Activated CD4-positive, CD25-positive, alpha-beta regulatory T cell treated with anti-CD3 and anti-CD28 coated beads, Interleukin-2, amount 50 U/mL, for 24 hours (primary cell): ENCODE measurements at places on chromosomes 1 and 21.

- ATAC-seq = no peak
These were observed 1.9 kb downstream of the OR14A16 start for GRCh38 chr1:247822060-247822459.

DNA sequence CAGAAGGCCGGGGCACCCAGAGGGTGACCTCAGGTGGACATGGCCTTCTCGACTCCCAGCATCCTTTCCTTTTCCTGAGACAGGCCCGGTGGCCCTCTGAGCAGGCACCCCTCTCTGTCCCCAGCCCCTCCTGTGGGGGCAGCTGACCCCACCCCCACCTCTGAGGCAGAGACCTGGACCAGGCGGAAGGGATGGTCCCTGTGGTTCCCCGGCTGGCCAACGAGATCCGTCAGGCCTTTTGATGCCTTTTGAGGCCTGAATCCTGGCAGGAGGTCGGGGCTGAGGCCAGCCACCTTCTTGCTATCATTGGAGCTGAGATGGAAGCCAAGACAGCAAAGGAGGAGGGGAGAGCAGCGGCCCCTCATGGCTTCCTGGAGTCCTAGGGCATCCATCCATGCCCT is 50.2 kb upstream of the ACTRT2 start:
- no peak for ATAC-seq

DNA sequence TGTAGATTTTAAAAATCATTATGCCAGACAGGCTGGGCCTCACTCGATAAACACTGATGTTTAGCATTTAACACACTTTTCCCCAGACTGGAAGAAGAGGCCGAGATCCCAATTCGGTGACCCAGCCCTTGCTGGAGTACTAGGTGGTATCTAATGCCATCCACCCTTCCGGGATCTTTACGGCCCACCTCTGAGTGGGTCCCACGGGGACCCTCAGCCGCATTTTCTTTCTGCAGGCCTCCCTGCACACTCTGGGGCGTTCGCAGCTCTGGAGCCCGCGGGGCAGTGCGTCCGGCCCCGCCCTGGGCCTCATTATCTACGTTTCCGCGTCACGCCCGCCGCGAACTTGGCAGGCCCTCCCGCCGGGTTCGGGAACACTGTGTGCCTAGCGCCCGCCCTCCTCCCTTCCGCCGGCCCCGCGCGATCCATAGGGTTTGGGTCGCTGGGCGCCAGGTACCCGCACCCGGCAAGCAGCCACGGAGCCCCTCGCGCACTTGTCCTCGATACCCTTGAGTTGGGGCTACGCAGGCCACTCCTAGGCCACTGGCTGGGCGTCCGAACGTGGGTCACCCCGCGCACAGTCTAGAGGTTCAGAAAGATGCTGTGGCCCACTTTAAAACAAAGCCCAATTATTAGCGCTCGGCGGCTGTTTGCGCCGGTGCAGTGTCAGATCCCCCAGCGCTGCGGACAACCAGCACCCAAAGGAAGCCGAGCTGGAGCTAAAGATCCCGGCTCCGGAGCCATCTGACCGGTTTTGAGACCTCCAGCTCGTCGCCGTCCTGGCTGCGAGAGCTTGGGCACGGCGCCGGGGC is 950 bp upstream of the EVA1C start:
- ATAC-seq = peak; percentile 65

DNA sequence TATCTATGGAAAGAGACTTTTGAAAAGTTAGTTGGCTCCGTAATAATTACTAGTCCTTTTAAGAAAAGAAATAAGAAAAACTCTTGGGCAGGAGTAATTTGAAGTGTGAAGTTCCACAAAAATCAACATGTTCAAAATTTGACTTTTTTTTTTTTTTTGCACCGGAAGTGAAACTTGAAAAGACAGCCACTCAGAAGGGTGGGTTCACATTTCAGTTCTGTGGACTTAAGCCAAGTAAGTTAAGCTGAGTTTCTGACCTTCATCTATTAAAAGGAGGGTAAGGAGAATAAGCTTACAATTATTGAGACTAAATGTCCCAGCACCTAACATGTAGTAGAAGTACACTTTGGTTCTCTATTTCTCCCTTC is 11.0 kb downstream of the RO60 start:
- ATAC-seq = no peak

GRCh38 chr1:3426956-3427535 is 27.4 kb upstream of the ARHGEF16 start:
- ATAC-seq = no peak

GRCh38 chr21:33949516-33950430 is 34.2 kb upstream of the ATP5PO start:
- ATAC-seq = peak; percentile 41

GRCh38 chr1:203296460-203297073 is 8.8 kb upstream of the BTG2 start:
- ATAC-seq = no peak

DNA sequence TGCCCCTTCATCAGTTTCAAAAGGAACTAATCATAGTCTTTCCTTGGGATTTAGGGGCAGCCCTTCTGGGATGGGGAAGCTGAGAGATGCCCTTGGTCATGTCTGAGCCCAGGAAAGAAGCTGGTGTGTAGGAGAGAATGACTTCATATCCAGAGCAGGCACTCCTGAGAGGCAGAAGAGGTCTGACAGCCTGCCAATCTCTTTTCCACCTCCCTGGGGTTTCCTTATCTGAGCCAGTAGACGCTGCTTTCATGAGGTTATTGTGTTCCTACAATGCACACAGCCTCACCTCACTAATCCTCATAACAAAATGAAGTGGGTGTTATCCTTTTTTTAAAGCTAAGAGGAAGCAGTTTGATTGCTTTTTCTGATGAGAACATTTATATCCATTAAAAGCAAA is 14.1 kb downstream of the ROR1 start:
- no peak for ATAC-seq

GRCh38 chr1:50969611-50970508 is at the start of gene CDKN2C:
Gene CDKN2C (plus strand): TSS chr1:50970245. CDS start chr1:50970369, 124 bp downstream.
- peak; percentile 34 for ATAC-seq

DNA sequence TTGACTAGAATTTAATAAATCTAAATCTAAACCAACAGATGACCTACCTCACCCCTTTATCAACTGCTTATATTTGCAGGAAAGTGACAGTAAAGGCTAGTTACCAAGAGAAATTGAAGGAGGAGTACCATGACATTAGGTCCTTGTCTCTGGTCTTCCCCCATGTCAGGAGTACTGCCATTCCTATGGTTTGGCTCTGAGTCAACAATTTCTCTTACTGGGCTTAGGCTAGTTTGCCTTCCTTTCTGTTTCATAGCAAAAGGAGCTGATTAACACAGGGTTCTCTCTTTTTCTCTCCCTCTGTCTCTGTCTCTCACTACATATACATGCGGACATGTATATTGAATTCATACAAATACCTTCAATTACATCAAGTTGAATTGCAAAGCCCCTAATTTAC is 579.9 kb downstream of the DPYD start:
- no peak for ATAC-seq

- ATAC-seq = peak; percentile 30
These were observed 56.9 kb downstream of the SLC45A1 start for GRCh38 chr1:8374812-8375211.

DNA sequence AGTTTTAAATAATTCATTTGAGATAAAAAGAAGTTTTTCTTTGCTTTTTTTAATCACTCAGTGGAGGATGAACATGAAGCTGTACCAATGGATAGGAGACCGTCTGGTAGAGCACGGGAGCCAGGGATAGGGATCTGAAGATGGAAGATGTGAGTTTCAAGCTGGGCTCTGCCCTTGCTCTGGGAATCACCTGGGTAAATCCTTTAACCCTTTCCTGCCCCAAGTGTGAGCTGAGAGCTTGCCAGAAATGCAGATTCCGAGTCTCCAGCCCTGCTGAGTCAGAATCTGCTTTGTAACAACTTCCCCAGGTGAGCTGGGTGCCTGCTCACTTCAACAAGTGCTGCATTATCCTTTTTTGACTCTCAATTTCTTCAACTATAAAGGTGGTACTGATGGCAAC is 44.1 kb downstream of the ERG start:
- ATAC-seq = no peak

DNA sequence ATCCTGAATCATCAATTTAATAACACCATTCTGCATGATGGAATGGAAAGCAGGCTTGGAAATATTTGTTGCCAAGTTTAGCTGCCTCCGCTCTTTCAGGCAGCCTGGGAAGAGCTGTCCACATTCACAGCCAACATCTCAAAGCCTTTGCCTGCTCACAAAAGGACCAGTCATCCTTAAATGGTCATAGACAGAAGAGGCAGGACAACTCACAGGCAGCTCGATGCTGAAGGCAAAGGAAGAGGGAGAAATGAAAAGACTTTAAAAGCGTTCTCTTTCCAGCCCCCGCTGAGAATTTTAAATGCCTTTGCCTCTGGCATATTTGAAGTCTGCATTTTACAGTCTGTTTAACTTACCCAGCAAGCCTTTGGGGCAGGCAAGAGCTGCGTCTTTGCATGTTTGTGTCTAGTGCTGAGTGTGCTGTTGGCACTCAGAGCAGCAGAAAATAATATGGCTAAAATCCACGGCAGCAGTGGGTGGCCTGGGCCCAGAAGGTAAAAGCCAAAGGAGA is 68.9 kb downstream of the NMNAT2 start:
- ATAC-seq = no peak
